GM19239 (cell line): ENCODE measurements at places on chromosomes 16 and 17.

GRCh38 chr16:17511340-17511739, 40.6 kb upstream of the XYLT1 start:
- no peak for DNase-seq

GRCh38 chr17:41549596-41550039, 21.5 kb upstream of the KRT19 start:
- no peak for DNase-seq

- no peak for DNase-seq
Measured at GRCh38 chr16:1863681-1864460, 8.1 kb downstream of the MEIOB start.

DNA sequence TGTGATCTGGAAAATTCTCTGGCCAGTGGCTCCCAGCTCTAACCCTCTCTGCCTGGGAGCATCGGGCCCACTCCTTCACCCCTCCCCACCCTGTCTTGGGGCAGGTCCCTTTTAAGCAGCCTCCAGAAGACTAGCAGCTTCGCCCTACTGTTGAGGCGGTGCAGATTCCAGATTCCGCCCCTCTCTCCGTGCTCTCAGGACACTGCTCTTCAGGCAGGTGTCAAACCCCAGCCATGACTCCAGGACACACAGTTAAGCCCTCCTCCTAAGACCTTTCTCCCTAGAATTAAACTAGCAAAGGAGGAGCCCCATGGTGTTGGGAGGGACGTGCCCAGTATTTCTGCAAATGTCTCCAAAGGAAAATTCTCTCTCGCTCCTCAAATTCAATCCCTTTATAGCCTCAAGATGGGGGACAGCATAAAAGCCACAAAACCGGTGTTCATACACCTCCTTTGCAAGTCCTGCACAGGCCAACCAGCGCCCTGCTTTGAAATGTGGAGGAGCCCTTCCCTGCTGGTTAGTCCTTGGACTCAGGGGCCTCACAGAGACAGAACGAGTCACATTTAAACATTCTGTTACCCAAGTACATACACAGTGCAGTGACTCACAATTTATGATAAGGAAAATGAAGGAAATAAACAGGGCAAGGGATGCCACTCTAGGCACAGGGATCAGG, 7.2 kb downstream of the LPO start:
- no peak for DNase-seq

DNA sequence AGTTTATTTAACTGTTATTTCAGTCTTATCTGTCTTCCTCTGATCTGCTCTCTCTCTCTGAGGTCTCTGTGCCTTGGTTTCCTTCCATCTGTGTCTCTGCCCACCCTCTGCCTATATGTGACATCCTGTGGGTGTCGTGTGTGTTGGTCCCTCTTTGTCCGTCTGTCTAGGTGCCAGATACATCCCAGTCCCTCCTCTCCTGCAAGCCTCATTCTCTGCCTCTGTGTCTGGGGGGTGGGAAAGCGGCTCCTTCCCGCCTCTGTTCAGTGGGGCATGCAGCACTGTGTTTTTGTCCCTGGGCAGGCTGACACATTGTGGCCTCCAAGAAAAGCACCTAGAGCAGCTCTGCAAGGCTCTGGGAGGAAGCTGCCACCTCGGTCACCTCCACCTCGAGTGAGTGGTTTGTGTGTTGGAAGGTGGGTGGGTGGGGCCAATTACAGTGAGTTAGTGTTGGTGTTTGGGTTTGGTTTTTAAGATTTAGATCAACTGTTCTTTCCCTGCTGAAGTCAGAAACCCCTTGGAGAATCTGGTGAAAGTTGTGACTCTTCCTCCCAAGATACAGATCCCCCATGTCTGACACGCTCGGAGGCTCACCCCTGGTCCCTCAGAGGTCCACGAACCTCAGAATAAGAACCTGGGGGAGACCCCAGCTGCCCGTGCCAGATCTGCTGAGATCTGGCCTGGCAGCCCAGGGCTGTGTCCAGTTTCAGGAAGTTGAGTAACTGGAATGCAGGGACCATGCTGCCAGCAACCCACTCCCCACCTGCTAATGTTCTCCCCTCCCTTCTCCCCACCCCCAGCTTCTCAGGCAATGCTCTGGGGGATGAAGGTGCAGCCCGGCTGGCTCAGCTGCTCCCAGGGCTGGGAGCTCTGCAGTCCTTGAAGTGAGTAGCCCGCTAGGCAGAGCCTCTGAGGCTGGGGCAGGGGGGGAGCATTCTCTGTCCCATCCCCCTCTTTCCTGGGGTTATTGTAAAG, 50.9 kb upstream of the CPNE2 start:
- DNase-seq = no peak

GRCh38 chr16:55393991-55394390, 70.0 kb downstream of the IRX6 start:
- no peak for DNase-seq

DNA sequence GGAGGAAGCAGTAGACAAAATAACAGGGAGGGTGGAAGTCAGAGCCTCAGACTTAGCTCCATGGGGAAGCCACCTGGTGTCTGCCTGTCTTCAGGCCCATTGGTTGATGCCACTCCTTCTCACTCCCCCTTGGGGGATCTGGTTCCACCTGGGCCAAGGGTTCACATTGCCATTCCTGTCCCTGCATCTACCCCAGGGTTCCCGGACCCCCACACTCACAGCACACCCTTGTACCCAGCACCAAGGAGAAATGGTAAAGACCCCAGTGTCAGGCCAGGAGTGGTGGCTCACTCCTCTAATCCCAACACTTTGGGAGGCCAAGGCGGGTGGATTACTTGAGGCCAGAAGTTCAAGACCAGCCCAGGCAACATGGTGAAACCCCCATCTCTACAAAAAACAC, 1.0 kb upstream of the CA7 start:
- no peak for DNase-seq

- no peak for DNase-seq
Measured at GRCh38 chr16:59566446-59566845, 832.3 kb upstream of the GOT2 start.

GRCh38 chr17:21397341-21398190, 21.4 kb downstream of the KCNJ12 start:
- no peak for DNase-seq

DNA sequence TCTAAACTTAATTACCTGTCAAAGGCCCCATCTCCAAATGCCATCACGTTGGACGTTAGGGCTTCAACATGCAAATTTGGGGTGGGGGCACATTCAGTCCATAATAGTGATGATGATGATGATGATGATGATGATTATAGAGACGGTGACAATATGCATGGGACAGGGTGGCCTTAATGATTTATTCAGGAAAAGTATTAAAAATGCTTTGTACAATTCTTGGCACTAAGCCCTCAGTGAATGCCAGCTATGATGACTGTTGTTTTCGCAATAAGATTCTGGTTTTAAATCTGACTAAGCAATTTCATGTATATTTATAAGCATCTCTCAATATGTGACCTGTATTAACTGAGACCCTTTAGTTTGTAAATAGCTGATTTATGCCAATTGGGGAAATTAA, 106.3 kb downstream of the C16orf95 start:
- DNase-seq = no peak
